ENCODE measurements at places on chromosomes 3 and 15. TPM values are rescaled to one million over a fixed set of nuclear protein-coding genes. Genes with fewer than 3 reads are reported as not detected.

- no peak for DNase-seq
These were observed 121.5 kb upstream of the LIPC start for GRCh38 chr15:58309963-58310928.

GRCh38 chr3:182491577-182491976, 301.7 kb upstream of the ATP11B start:
- DNase-seq: no peak

Gene HACL1
- 38.0 TPM for total RNA-seq

GRCh38 chr3:12817343-12817710, 20.8 kb downstream of the CAND2 start:
- no peak for DNase-seq

DNA sequence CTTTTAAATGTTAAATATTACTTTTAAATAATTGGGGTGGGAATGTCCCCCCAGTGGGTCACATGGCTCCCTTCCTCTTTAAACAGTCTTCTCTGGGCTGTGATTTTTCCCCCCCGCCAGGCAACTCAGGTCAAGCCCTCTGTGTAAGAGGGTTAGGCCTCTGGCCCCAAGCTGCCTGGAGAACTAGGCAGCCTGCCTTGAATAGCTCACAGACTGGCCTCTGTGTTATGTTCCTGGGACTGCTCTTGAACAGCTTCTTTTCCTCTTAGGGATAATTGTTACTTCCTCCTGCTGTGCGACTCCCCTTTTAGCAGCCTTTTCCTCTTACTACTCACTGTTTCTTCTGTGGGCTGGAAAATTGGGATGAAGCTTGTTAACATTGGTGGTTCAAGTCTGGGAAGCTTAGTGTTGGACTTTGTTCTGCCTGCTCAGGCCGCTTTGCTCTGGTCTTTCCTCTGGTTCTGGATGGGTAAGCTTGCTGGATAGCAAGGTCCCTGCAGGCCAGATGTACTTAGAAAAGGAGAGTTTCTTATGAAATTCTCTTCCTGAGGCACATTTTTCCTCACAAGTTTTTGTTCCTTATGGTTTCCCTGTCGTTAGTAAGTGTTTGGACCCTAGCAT, 2.2 kb downstream of the TEX264 start:
- no peak for DNase-seq

DNA sequence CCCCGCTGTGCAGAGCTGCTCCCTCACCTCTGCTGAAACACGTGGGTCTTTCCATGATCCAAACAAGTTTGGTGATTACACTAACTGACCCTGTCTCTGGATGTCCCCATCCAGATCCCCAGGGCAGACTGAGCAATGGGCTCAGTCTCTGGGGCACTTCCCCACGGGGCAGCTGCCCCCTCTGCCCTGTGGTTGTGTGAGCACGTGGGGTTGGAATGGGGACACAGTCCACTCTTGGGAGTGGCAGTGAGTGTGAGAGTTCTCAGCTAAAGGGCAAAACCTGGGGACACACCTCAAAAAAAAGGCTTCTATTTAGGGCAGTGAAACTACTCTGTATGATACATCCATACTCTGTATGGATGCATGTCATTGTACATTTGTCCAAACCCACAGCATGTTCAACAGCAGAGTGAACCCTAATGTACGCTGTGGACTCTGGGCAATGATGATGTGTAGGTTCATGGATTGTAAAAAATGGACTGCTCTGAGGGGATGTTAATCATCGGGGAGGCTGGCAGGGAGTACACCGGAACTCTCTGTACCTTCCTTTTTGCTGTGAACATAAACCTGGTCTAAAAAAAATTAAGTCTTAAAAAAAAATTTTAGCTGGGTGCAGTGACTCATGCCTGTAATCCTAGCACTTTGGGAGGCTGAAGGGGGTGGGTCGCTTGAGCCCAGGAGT, 49.9 kb upstream of the BLM start:
- no peak for DNase-seq

Gene DLL4
- total RNA-seq: 0.12 TPM

DNA sequence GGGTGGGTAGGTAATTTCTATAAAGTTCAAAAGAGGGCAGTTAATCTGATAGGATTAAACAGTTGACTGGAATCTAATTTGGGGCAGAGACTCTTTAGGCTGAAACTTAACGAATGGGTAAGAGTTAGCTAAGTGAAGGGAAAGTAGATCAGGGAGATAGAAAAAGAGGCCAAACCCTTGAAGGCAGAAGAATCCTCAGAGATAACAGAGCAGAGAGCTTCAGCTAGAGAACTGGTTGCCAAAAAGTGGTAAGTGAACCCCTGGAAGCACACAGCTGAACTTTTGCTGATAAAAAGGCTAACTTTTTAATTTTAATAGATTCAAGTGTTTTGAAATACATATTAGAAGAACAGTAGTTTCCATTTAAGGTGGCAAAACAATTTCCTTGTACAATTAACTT, 99.2 kb downstream of the FHIT start:
- DNase-seq: no peak

All from T-cell (primary cell).